ENCODE measurements at places on chromosomes 12 and 14. TPM values are rescaled to one million over a fixed set of nuclear protein-coding genes. Genes with fewer than 3 reads are reported as not detected.

- no peak for DNase-seq
These were observed 10.7 kb upstream of the PPFIBP1 start for GRCh38 chr12:27513155-27513824.

DNA sequence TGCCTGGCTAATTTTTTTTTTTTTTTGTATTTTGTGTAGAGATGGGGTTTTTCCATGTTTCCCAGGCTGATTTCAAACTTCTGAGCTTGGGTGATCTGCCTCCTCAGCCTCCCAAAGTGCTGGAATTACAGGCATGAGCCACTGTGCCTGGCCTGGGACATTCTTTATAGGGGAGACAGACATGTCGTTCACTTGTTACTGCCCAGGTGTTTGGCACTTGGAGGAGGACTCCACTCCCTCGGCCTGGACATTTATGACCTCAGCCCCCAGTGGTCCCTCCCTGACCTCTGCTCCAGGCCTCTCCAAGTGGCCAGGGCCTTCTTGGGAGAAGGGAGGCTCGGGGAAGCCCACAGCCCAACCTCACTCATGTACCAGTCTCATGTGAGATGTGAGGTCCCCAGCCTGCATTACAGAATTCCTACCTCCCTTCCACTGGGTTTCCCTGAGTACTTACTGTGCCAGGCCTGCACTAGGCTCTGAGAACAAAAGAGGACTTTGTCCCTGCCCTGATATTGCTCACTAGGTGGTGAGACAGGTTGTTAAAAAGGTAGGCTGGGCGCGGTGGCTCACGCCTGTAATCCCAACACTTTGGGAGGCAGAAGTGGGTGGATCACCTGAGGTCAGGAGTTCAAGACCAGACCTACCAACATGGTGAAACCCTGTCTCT is 9.7 kb upstream of the POP5 start:
- DNase-seq = no peak

GRCh38 chr12:25524366-25524765 is 28.7 kb downstream of the LMNTD1 start:
- no peak for DNase-seq

DNA sequence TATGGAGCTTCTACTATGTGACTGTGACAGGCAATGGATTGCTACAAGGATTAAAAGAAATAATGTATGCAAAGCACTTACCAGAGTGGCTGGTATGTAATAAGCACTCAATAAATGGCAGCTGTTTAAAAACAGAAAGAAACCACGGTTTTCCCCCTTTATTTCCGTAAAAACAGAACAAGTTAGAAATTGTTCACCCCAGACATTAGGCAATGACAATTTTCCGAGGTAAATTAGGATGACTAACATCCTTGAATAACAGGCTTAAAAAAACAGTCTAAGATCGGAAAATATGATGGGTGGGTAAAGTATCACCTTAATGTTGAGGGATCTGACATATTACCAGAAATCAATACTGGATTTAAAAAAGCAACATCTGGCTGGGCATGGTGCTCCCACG is 20.9 kb upstream of the CNIH1 start:
- DNase-seq = no peak

- DNase-seq = no peak
These were observed 366.8 kb downstream of the VRK1 start for GRCh38 chr14:97164021-97164420.

- DNase-seq = no peak
These were observed 39.8 kb upstream of the NRXN3 start for GRCh38 chr14:78130356-78130755.

GRCh38 chr14:34673702-34674101 is 40.7 kb downstream of the CFL2 start:
- DNase-seq = no peak

GRCh38 chr12:4274396-4275015 is 944 bp downstream of the CCND2 start:
- peak; percentile 32 for DNase-seq

GRCh38 chr14:99136047-99136400 is 136.0 kb downstream of the BCL11B start:
- DNase-seq = no peak

- DNase-seq = peak; percentile 25
These were observed 244.2 kb upstream of the OR4E1 start for GRCh38 chr14:21917699-21918436.

GRCh38 chr12:44389896-44390295 is 486.2 kb downstream of the NELL2 start:
- DNase-seq = no peak

DNA sequence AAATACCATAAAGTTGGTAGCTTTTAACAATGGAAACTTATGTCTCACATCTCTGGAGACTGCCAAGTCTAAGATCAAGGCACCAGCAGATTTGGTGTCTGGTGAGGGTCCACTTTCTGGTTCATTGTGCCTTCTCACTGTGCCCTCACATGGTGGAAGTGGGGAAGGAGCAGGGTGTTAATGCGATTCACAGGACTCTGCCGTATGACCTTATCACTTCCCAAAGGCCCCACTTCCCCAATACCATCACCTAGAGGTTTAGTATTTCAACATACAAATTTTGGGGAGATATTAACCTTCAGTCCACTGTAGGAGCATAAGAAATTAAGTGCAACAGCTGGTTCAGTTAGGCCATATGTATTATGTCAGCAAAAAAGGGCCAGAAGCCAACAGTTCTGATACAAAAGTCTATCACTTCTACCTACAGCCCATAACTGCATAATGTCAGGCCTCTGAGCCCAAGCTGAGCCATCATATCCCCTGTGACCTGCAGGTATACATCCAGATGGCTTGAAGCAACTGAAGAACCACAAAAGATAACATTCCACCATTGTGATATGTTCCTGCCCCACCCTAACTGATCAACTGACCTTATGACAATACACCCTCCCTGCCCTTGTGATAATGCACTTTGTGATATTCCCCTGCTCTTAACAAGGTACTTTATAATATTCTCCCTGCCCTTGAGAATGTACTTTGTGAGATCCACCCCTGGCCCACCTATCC is 24.7 kb downstream of the DDHD1 start:
- DNase-seq = no peak

DNA sequence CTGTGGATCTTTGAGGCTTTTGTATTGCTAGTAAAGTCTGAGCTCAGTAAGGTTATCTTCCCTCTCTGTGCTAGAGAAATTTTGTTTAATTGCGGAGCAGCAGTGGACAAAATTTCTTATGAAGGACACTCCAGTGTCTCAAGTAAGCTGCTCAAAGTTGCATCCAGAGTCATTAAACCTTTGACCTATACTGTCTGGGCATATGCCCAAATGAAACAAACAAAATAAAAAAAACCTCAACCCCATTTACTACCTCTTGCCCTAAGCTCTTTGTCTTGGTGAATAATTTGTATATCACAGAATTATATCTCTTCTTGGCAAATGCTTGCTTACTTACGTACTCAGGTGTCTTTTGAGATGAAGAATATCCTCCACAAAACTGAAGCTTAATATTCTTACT is 465.2 kb downstream of the SOX5 start:
- DNase-seq = no peak

GRCh38 chr14:54773171-54774006 is 129.2 kb downstream of the GCH1 start:
- DNase-seq = peak; percentile 78

- no peak for DNase-seq
These were observed 26.9 kb downstream of the CRADD start for GRCh38 chr12:93704122-93704521.

- DNase-seq = no peak
These were observed 116.4 kb upstream of the LRFN5 start for GRCh38 chr14:41490323-41490722.

- DNase-seq = no peak
These were observed 39.8 kb upstream of the PTGDR start for GRCh38 chr14:52227619-52228222.

DNA sequence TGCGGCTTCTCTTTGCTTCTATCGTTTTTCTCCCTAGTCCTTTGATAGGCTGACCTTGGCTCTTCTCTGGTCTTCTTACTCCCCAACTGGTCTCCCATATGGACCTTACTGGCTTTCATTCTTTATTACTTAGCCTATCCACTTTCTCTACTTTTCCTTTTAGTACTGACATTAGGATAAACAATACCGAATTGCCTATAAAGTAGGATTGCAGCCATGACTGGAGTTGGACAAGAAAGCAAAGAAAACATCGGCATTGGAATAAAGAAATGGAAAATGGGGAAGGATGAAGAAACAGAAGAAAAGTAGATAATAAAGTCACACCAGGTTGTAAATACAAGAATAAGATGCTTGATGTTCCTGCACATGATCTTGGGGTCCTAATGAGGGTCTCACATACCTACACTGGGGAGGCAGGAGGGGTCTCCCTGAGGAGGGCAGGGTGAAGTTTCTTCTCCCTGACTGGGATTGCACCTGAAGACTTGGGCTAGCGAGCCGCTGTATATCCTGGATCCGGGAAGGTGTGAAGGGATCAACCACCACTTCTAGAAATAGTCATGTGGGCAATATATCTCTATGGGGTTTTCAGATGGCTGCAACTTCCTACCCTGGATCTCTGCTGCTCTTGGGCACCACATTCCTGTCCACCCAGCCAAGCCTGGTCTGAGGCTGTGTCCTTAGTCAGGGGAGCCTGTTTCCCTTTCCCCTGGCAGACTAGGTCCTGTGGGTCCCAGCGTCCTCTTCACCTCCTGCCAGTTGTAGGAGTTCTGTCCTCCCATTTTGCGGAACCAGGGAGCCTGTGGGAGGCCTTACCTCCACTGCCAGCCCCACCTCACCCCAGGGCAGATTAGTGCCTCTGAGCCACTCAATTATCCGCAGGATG is 13.1 kb downstream of the NKX2-1 start:
- no peak for DNase-seq

GRCh38 chr12:88420457-88420856 is 159.8 kb downstream of the KITLG start:
- DNase-seq = no peak

GRCh38 chr12:110699591-110700445 is 10.9 kb upstream of the HVCN1 start:
- no peak for DNase-seq

DNA sequence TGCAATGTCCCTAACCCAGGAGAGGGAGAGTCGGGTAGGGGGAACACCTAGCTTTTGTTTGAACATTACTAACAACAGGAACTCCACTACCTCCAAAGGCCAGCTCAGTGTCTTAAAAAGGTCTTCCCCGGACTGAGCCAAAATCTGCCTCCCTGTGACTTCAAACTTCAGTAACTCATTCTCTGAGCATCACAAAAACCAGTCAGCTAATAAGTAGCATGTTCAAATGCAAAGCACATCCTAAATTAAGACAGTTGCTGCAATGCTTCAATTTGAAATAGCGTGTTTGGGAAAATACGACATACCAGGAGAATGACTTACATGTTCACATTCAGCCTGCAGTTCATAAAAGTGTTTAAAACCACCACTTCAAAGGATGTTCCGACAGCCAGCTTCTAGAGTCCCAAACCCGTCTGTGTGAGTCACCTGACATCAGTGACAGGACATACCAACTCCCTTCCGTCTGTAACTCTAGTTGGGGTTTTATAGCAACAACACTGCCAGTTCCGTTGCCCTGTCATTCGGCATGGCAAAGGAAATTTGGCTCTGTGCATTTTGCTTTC is 13.0 kb downstream of the ZFP36L1 start:
- no peak for DNase-seq

- DNase-seq = no peak
These were observed at the start of gene TMEM229B for GRCh38 chr14:67487937-67488893. TSS of gene TMEM229B (minus strand) at chr14:67488721. CDS start at chr14:67473923, 14,798 bp downstream.

DNA sequence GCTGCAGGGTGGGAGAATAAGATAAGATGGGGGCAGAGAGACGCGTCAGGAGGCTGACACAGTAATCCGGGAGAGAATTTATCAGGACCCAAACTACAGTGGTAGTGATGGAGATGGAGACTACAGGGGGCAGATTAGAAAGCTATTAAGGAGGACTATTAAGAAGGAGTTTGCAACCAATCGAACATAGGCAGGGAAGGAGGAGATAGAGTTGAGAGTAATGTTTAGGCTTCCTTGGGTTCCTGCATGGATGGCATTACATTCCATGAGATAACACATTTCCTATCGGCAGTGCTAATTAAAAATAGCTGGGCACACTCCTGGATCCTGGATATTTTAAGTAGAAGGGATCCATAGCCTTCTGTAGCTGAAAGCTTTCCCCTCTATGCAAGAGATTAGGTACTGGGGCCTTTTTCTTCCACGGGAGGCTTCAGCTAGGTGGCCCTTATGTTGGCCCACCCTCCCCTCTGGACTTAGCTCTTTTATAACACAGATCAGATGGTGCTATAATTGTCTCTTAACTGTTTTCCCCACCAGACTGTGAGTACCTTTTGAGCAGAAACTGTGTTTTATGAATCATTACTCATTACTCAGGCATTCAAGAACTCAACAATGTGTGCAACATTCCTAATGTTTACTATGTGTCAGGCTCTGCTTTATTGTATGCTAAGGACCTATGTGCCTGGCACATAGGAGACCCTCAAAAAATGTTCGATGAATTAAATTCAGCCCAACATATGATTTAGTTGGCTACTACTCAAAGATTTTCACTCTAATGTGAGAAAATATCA is 113.0 kb downstream of the RMST start:
- DNase-seq = no peak

GRCh38 chr12:94545935-94546771 is 86.5 kb upstream of the CEP83 start:
- DNase-seq = no peak

GRCh38 chr14:81728447-81728846 is 194.8 kb upstream of the SEL1L start:
- no peak for DNase-seq

DNA sequence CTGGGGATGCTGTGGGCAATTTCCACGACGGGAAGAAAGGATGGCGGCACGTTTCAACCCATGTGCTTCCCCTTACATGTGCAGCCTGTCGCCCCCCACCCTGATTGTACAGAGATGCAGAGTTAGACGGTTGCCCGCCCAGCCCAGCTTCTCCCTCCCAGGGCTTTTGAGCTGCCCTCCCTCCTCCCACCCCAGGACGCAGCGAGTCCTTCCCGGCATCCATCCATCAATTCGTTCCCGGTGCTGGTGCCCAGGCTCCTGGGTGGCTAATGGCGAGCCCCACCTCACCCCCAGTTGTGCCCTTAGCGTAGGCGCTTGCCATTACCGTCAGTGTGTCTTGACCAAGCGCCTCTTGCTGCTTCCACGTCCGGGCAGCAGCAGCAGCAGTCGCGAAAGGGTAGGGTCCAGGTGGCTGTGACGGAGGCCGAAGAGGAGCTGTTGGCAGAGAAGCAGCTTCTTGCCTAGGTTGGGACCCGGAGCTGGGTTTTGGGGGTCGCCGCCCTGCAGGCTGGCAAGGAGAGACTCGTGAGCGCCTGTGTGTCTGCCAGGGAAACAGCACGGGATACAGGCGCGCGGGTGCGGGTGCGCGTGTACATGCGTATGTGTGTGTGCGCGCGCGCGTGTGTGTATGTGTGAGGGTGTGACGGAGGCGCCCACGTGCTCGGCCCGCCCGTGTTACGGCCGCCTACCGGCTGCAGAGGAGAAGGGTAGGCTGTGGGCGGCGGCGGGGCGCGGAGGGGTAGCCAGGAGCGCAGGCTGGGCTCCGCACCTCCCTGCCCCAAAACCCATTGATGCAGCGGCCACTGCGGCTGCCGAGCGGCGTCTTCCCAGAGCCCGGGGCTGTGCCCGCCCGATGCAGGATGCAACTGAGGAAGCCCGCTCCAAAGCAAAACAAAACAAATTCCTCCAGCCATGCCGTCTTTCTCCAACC is at the start of gene SLC6A15:
SLC6A15 (minus strand) TSS at position 602 of the 931 bp plus-strand sequence. CDS start 20,679 bp downstream, outside the sequence.
- peak; percentile 35 for DNase-seq

SIX1 gene
- 12.7 TPM for polyA plus RNA-seq

CRACR2A gene
- polyA plus RNA-seq = 1.4 TPM

PPP2R5C gene
- 95.9 TPM for polyA plus RNA-seq

ITGA7 gene
- 24.7 TPM for polyA plus RNA-seq

CACNB3 gene
- polyA plus RNA-seq = 59.8 TPM

RAD9B gene
- 1.1 TPM for polyA plus RNA-seq

ABCD4 gene
- 156 TPM for polyA plus RNA-seq

LRRC43 gene
- 4.0 TPM for polyA plus RNA-seq

GLS2 gene
- 1.7 TPM for polyA plus RNA-seq

PPP1R3E gene
- 15.6 TPM for polyA plus RNA-seq

NDUFA12 gene
- 124 TPM for polyA plus RNA-seq
